T47D (cell line): ENCODE measurements at places on chromosomes 16 and 17.
A peak's percentile ranks its signal among the peaks of the same experiment; 100 is the strongest.

GRCh38 chr16:19502395-19503131, 19.3 kb downstream of the GDE1 start:
- DNase-seq, result peak; percentile 84

DNA sequence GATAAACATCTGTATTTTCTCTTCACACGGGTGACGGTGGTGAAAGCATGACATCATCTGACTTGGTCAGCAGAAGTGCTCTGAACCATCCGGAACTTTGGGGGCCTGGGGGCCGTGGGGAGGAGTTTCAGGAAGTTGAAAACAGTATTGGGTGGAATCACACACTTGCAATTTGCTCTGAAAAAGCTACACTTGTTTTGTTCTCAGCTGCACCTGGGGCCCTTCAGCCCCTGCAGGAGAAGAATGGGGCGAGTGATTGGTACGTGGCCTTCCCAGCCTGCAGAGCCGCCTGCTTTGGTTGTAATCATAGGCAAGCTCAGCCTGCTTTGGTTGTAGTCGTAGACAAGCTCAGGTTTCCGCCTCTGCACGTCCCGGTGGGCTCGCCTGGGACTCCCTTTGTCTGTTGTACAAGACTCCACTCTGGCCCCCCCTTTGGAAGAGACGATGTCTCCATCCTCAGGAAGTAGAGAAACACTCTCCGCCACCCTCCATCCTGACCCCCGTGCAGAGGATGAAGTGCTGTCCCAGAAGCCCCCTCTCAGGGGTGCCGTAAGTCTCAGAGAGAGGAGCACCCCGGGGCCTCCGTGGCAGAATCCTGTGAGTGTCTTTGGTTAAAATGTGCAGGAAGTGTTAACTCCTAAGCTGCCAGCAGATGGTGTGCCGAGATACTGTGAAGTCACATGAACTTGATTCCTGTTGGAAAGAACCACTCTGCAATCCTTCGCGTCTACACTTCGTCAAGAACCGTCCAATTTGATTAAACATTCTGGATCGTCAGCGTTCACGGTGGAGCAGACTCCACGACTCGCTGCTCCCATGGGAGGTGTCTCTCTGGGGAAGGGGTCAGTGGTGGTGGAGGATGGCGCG, 5.4 kb downstream of the BANP start:
- DNase-seq, result peak; percentile 35

- DNase-seq, result no peak
These were observed 15.1 kb downstream of the SNX11 start for GRCh38 chr17:48122665-48123045.

DNA sequence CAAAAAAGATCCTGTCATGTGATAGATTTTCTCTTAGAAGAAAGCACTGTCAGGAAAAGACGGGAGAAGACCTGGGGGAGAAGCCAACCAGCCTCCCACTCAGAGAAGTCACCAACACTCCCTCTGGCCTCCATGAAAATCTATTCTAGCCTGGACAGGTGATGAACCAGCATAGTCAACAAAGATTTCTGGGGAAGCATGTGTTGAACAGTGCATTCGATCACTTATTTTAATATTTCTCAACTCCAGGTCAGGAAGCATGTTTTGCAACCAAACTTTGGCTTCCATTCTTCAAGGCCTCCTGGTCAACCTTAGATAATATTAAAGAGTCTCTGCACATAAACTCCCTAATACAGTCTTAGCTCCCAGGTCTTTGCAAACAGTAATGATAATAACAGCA, 74.7 kb upstream of the ERCC4 start:
- no peak for DNase-seq

- no peak for DNase-seq
These were observed 4.8 kb downstream of the SCN4A start for GRCh38 chr17:63967953-63968352.

GRCh38 chr17:79006046-79006445, 3.5 kb downstream of the CANT1 start:
- DNase-seq, result peak; percentile 62
